ENCODE measurements at places on chromosomes 5 and 9. TPM values are rescaled to one million over a fixed set of nuclear protein-coding genes. Genes with fewer than 3 reads are reported as not detected.

The FBP2 gene
- 91.5 TPM for polyA plus RNA-seq

- DNase-seq = no peak
Observed at GRCh38 chr9:120736881-120737280, 22.6 kb upstream of the MEGF9 start.

DNA sequence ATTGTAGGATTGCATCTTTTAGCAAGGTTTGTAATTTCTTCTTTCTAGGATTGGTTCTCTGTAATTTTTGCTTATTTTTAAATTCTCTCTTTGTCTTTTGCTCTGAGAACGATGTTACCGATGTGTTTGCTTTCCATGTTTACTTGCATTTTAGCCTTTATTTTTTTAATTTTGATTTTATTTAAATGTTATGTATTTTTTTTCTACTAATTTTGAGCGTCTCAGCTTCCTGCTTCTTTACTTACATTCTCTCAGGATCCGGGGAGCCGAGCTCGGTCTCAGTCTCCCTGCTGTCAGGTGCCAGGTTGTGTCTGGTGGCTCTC, 20.9 kb downstream of the ANXA2R start:
- no peak for DNase-seq

- no peak for DNase-seq
Observed at GRCh38 chr9:116390303-116391228, 237.0 kb downstream of the PAPPA start.

DNA sequence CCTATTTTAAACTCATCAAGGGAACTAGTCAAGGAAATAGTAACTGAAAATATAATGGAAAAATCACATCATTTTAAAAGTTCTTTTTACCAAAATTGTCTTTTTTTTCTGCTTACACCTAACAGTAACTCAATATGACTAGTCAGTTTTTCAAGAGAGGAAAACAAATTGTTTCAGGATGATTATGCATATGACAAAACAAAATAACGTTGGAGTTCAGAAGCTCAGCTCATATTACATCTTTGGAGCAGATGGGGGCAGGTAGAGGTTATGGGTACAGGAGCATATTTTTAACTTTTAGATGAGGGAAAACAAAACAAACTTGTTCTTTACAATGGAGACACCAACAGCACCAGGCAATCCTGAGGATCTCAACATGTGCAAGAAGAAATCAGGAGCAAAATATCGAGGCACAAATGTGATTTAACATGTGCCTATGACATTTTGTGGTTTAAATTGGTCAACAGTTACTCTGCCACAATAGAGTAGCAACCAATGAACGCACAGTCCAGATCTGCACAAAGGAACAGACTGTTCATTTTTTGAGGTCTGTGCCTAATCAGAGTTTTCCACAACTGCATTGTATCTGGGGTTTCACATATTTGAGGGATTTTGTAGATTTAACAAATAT, 659.0 kb downstream of the ANXA1 start:
- DNase-seq = no peak

GRCh38 chr5:112338681-112339337, 80.3 kb downstream of the EPB41L4A start:
- no peak for DNase-seq

- DNase-seq = no peak
Observed at GRCh38 chr5:72427488-72428437, 79.4 kb downstream of the ZNF366 start.

GRCh38 chr5:126971455-126972031, 58.8 kb downstream of the MARCHF3 start:
- DNase-seq = no peak

- DNase-seq = no peak
Observed at GRCh38 chr9:102362470-102363132, 624.2 kb upstream of the GRIN3A start.
